Activated CD4-positive, alpha-beta T cell treated with anti-CD3 and anti-CD28 coated beads for 24 hours (primary cell): ENCODE measurements at places on chromosomes 3 and 15.

DNA sequence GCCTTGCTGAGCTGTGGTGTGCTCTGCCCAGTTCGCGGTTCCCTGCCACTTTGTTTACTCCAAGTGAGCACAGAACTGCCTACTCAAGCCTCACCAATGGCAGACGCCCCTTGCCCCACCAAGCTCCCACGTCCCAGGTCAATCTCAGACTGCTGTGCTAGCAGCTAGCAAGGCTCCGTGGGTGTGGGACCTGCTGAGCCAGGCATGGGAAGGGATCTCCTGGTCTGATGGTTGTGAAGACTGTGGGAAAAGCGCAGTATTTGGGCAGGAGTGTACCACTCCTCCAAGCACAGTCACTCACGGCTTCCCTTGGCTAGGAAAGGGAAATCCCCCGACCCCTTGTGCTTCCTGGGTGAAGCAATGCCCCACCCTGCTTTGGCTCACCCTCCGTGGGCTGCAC, 45.0 kb downstream of the SLC12A6 start:
- no peak for DNase-seq

DNA sequence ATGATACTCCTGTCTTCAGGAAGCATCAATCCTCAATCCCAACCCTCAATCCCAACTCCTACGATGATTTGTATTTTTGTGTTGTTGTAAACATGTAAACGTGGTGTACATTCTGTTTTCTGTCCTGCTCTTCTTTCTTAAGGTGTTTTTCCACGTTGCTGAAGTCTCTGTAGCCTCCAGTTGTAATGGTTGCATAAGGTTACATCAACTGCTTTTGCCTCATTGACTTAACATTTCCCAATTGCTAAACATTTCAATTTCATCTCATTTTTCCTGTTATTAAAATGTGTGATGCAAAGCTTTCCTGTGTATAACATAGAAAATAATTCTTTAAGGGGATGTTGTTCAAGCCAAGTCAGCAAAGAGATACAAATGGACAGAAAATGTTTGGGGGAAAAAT, 33.4 kb downstream of the HRH1 start:
- DNase-seq, result no peak

GRCh38 chr3:11385326-11385725, 113.1 kb downstream of the ATG7 start:
- DNase-seq, result no peak

DNA sequence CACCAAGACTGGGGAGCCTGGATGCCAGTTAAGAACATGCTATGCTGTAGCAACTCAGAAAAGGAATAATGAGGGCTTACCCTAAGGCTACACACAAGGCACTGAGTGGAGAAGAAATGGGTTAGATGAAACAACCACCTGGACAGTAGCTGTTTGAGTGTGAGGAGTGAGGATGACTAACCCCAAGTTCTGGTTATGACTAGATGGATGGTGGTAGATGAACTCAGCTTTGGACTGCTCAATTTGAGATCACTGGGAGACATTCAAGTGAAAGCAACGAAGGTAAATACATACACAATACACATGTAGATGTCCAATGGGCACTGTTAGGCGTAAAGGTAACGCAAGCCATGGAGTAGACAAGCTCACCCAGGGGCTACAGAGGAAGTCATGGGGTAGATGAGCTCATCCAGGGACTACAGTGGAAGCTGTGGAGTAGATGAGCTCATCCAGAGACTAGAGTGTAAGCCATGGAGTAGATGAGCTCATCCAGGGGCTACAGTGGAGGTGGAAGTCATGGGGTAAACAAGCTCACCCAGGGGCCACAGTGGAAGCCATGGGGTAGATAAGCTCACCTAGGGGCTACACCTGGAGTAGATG, 98.3 kb downstream of the ANO10 start:
- DNase-seq, result no peak

DNA sequence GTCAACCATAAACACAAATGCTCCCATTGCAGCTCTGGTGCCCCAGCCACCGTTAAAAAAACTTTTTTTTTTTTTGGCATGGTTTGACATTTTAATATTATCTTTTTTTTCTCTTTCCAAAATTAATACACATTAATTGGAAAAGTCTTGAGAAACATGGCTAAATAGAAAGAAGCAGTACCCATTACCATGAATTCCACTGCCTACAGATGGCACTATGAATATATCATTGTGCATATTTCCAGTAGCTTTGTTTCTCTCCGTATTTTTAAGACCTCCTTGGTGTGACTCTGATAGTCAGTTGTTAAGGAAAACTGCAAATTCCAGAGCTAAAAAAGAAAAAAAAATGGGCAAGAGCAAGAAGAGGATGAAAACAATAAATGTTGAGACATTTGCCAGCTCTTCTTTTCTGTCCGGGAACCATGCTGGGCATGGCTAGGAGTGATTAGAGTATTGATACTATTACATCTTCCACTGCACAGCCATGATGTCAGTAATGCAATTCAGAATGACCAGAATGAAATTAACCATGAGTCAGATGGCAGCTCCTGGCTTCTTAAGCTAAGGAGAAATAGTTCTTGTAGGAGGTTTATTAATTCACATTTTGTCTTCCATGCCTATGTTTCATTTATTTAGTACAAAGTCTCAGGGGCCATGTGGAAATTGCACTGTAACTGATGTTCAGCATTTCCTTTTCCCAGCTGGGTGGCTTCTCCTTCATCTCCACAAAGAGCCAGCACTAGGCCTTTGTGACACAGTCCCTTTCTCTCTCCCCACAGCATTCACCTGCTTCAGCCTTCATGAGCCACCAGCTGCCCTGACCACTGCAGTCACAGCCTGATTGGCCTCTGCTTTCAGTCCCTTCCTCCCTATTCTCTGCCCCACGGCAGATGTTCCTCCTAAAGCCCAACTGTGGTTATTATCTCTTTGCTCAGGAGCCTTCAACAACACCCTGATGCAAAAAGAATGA, 31.8 kb downstream of the SLC7A14 start:
- no peak for DNase-seq

GRCh38 chr15:98397419-98397818, 250.9 kb upstream of the IGF1R start:
- DNase-seq, result no peak

- DNase-seq, result no peak
These were observed 49.4 kb downstream of the ITGB5 start for GRCh38 chr3:124837730-124838186.

DNA sequence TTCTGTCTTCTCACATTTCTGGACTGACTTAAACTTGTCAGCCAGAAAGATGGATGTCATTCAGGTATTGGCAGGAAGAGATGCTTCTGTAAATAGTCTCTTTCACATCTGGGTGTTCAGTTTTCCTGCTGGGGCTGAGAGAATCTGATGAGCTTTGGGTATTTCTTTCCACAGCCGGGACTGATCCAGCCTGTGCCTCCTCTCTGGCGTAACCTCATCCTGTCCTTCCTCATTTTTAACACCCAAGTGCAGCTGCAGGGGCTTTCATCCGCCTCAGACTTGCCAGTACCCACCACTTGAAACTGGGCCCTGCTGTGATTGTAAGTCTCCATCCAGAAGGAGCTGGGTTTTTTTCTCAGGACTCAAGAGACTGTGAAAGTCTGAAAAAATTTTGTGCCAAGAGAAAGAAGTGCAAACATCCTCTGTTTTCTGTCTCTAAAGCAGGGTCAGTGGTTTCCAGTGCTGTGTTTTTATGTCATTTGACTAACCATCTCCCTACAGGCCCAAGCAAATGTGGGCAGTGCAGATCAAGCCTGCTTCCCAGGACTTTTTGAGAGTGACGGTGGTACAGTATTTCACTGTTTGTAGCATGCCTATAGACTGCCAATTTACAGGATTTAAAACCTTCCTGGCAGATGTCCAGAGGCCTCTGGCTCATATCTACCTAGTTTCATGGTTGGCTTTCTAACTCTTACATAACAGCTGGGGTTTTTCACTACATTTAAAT, 342.7 kb downstream of the PTPRG start:
- no peak for DNase-seq

DNA sequence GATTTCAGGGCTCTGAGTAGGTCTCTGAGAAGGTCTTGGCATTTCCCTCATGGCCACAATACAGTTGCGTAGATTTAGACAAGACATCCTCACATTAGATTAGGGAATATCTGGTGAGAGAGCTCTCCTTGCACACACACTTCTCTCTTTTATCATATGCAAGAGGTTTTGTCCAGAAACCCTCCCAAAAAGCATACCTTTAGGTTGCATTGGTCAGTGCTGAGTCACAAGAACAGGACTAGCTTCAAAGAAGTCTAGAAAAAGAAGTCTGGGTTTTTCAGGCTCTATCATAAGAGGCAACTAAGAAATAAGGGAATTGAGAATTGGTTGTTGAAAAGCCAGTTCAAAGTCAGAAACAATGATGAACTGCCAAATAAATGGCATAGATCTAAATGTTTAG, 40.1 kb upstream of the MITF start:
- no peak for DNase-seq
